ENCODE measurements at places on chromosomes 3 and 15. TPM values are rescaled to one million over a fixed set of nuclear protein-coding genes. Genes with fewer than 3 reads are reported as not detected.
A peak's percentile ranks its signal among the peaks of the same experiment; 100 is the strongest.

DNA sequence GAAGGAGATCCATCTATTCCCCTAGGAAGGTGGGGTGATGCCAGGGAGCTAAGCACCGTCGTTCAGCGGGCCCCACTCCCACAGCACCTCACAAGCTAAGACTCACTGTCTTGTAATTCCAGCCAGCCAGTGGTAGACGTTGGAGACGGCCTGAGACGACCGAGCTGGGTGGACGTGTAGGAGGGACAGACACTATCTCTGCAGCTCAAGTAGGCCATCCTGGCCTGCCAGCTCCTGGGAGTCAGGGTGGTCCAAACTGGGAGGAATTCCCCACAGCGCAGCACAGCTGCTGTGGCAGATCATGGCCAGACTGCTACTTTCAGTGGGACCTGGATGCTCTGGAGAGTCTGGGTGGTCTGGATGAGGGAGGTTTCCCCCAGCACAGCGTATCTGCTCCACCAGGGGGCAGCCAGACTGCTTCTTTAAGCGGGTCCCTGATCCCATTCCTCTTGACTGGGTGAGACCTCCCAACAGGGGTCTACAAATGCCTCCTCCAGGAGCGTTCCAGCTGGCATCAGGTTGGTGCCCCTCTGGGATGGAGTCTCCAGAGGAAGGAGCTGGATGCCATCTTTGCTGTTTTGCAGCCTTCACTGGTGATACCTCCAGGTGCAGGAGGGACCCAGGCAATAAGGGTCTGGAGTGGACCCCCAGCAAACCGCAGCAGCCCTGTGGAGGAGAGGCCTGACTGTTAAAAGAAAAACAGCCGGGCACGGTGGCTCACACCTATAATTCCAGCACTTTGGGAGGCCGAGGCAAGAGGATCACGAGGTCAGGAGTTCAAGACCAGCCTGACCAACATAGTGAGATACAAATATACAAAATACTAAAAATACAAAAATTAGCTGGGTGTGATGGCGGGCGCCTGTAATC, 27.6 kb downstream of the GNB5 start:
- H3K27me3 ChIP-seq: no peaks in the 10 kb centered on the region
- no peak overlapping the region for H3K27ac ChIP-seq
- no peak for DNase-seq
- peaks cover 16% of the 10 kb centered on the region for H3K36me3 ChIP-seq
- no peak overlapping the region for H3K4me3 ChIP-seq

- peaks cover 13% of the 10 kb centered on the region for H3K27me3 ChIP-seq
- H3K4me3 ChIP-seq: no peak overlapping the region
- no peaks in the 10 kb centered on the region for H3K36me3 ChIP-seq
- no peak overlapping the region for H3K27ac ChIP-seq
Measured at GRCh38 chr3:58651276-58651675, 15.3 kb downstream of the FAM3D start.

DNA sequence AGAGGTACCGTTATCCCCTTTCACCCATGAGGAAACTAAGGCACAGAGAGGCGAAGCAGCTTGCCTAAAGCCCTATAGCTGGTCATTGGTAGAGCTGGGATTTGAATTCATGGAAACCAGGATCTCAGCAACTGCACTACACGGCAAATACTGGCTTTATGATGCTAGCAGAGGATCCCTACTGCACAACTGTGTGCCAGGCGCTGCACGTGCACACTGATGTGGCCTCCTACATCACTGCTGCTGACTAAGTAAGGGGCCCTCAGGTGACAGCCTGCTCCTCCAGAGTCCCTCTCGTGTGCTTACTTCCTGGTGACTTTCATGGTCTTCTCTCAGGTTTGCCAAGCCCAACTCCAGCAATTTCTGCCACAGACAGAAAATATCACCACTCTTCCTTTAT, 3.4 kb upstream of the POLG start:
- peaks cover 7% of the 10 kb centered on the region for H3K36me3 ChIP-seq
- peaks cover 17% of the 10 kb centered on the region for H3K4me1 ChIP-seq
- H3K27me3 ChIP-seq: peaks cover 19% of the 10 kb centered on the region
- no peak for DNase-seq

- DNase-seq: peak; percentile 48
- no peaks in the 10 kb centered on the region for H3K27me3 ChIP-seq
- peak overlapping the region; percentile 76 for H3K27ac ChIP-seq
Measured at GRCh38 chr15:63939531-63940130, 105.9 kb upstream of the HERC1 start.

GRCh38 chr3:136839556-136839931, 20.6 kb downstream of the SLC35G2 start:
- H3K4me3 ChIP-seq: no peak overlapping the region
- H3K4me1 ChIP-seq: peaks cover 30% of the 10 kb centered on the region
- peak overlapping the region; percentile 58 for H3K27ac ChIP-seq
- peaks cover 21% of the 10 kb centered on the region for H3K36me3 ChIP-seq
- H3K27me3 ChIP-seq: no peaks in the 10 kb centered on the region

Gene C3orf49
- not detected for total RNA-seq

Gene TRPM1
- 0.06 TPM for total RNA-seq

Gene DUOXA2
- total RNA-seq: not detected

All from activated CD8-positive, alpha-beta memory T cell treated with anti-CD3 and anti-CD28 coated beads, Interleukin-2, amount 10 ng/mL, durations not matched to agents 7 days and 5 days (primary cell).